Activated CD4-positive, alpha-beta T cell treated with anti-CD3 and anti-CD28 coated beads, Interleukin-2, amount 10 ng/mL, durations not matched to agents 7 days and 5 days (primary cell): ENCODE measurements at places on chromosomes 12 and 14.

- no peak for DNase-seq
These were observed at the start of gene KLRF1 for GRCh38 chr12:9827209-9827888. TSS of gene KLRF1 (plus strand) at chr12:9827481. CDS start at chr12:9827545, 64 bp downstream.

DNA sequence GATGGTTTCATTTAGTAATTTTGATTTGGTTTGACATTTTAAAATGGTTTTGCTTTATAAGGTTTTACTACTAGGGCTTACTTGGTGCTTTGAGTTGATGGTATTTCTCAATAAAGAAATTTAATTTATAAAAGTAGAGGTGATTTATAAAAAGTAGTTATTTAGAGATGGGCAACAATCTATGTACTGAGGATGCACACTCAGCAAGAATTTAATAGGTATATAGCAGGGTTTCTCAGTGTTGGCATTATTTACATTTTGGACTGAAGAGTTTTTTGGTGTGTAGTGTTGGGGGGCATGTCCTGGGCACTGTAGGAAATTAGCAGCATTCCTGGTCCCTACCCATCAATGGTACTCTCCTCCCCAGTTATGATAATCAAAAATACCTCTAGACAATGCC, 47.7 kb downstream of the PPHLN1 start:
- no peak for DNase-seq

DNA sequence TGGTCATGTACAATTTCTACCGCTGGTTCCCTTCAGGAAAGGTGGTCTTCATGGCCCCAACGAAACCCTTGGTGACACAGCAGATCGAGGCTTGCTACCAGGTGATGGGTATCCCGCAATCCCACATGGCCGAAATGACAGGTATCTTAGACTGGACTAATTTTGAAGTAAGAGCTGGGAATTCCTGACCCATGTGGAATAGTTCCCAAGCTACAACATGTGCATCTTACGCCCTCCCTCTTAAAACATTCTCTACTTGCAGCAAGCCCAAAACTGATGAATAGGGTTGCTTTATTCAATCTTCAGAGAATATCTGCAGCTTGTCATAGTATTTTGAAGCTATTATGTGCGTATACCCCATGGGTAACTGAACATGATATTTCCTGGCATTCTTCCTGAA, 669 bp downstream of the FANCM start:
- DNase-seq, result no peak

- no peak for DNase-seq
These were observed 357.4 kb downstream of the ATP23 start for GRCh38 chr12:58298803-58299202.

DNA sequence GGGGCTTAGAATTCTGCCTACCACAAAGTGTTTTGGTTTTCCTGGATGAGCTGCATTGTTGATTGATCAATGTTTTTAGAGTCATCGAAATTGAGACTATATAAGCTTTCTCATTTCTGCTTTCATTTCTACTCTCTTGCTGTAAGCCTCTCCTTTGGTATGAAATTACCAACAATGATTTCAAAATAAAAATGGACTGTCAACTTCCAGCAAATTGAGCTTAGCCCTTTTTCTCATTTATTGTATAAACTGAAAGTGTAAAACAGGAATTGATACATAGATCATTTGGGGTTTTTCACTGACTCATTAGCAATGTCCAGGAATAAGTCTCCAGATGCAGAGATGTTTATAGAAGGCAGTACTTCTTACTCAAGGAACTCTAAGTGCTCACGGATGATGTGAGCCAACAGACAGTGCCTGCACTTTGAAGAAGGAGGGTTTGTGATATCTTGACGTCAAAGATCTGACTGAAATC, 20.0 kb upstream of the PCNX1 start:
- DNase-seq, result no peak

GRCh38 chr14:30985796-30986195, 39.7 kb upstream of the AP4S1 start:
- DNase-seq, result no peak

DNA sequence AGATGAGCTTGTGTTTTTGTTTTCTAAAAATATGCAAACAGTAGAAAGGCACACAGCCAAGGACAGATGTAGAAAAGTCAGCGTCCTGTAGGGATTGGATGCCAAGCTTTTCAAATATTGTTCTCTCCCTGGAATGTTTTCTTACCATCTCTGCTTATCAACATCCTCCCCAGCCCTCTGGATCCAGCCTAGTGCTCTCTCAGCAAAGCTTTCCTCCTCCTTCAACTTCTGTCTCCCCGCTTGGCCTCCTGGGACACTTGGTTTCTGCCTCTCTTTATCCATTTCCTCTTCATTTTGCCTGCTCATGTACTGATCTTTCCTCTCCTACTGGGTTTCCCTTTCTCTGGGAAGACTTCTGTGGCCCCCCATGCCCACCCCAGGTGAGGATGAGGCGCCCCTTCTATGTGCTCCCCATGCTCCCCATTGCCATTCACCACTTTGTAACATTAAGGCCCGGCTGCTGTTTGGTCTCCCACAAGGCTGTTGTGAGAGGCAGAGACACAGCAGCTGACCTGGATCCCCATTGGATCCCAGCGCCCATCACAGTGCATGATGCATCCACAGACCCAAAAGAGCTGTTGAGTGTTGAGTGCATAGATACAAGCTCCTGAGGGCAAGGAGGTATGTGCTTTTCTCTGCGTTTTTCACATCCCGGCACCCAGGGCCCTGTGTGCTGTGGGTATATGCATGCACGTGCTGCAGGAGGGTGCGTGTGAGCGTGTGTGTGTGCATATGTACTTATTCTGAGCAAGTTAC, 38.2 kb downstream of the EVL start:
- no peak for DNase-seq

DNA sequence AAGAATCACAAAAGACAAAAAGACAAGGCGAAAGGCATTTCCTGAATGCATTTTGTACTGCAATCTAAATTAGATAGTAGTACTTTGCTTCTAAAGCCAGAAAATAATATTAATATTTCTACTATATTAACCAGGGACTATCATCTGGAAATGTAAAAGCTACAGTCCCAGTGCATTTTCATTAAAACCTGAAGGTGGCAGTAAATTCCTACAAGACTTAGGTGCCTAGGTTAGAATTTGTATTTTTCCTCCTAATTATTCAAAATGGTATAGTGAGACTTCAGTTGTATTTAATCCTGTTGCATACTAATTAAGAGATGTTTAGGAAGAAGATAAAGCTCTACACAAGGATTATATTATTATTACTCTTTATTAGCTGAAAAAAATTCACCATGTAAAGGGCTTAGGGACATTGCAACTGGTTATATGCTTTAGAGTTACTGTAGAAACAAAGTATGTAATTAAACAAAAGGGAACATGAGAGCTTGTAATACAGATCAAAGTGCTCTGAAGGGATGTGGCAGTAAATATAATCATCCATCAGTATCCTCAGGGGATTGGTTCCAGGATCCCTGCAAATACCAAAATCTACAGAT, 53.6 kb downstream of the BRMS1L start:
- no peak for DNase-seq

DNA sequence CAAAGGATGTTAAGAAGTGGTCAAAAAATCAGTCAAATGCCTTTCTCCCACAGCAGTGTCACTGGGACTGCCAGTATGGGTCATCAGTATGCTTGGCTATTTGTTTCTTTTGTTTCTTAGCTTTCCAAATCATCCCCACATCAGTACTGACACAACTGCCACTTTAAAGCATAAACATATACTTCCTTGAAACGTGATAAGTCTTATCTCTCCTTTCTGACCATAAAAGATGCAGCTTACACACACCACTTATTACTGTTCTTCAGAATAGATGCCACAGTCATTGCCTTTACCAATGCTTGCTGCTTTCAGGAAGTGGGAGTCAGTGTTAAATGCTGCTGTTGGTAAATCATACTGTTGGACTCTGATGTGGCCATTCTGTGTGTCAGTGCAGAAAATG, 18.6 kb upstream of the GARIN2 start:
- no peak for DNase-seq

DNA sequence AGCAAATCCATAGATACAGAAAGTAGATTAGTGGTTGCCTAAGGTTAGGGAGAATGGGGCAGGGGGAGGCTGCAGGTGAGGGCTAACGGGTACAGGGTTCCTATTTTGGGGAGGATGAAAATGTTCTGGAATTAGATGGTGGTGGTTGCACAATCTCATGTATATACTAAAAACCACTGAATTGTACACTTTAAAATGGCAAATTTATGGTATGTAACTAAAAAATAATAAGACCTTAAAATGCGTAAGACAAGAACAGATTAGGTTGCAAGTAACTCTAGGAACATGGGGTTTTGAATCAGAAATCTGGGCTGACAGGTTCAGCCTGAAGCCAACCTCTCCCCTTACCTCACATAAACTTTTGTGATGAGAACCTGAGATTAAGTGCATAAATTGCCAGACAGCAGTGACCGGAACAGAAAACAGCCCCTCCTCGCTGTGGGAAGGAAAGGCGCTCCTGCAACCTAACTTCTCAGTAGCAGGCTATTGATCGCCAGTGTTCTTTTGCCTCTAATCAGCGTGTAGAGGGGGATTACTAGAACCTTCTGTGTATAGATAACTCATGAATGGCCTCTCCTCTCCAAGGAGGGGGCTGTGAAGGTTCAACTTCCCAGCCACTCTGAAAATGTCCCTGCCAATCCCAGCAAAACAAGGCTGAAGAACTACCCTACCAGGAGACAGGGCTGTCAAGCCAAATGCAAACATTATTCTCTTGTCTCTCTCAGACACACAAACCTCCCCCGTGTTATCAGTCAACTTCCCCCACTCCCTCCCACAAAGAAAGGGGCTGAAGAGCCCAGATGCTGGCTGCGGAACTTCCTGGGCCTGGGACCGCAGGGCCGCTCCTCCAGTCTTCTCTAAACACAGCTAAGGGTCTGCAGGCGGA, 1.9 kb downstream of the SSH1 start:
- DNase-seq, result no peak
